Right lung (tissue), 10 donors: ENCODE measurements at places on chromosomes 16 and 17. TPM values are rescaled to one million over a fixed set of nuclear protein-coding genes. Genes with fewer than 3 reads are reported as not detected.

DNA sequence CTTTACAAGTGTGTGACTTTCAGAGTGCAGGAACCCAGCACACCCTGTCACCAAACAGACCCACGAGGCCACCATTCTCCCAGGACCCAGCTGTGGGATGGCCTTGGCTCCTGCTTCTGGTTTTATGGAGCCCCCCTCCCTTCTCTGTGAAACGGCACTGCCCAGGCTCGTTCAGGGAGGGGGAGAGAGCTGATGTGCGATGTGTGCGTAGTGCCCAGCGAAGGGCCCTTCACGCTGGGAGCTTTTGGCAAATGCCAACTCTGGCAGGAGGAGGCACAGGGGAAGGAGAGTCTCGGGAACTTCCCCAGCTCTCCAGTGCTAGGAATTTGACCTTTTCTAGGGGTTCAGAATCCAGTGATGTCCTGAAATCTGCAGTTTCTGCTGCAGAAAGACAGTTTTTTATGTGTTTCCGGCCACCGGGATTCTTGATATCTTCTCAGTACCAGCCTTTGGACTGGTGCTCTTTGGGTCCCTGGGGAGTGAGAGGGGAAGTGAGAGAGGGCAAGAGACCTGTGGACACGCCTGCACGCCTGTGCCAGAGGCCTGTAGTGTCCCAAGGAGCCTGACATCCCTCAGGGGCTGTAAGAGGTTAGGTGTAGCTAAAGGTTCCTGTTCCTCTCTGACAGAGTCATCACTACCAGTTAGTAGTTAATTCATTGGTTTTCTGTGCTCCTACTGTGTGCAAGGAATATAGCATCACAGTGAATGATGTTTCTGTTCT is 45.1 kb downstream of the CMIP start:
- no peak for DNase-seq

The MMP28 gene
- polyA plus RNA-seq = 7.8 TPM

The ZP2 gene
- polyA plus RNA-seq = 1.2 TPM

- DNase-seq = no peak
Observed at GRCh38 chr16:58624209-58624608, 5.4 kb downstream of the CNOT1 start.

The DNAH2 gene
- 2.1 TPM for polyA plus RNA-seq

- DNase-seq = no peak
Observed at GRCh38 chr17:33515974-33516373, 222.9 kb upstream of the ASIC2 start.
